ENCODE measurements at places on chromosomes 16 and 17.

GRCh38 chr17:10251212-10251948 is 53.0 kb upstream of the GAS7 start:
- no peak for DNase-seq

DNA sequence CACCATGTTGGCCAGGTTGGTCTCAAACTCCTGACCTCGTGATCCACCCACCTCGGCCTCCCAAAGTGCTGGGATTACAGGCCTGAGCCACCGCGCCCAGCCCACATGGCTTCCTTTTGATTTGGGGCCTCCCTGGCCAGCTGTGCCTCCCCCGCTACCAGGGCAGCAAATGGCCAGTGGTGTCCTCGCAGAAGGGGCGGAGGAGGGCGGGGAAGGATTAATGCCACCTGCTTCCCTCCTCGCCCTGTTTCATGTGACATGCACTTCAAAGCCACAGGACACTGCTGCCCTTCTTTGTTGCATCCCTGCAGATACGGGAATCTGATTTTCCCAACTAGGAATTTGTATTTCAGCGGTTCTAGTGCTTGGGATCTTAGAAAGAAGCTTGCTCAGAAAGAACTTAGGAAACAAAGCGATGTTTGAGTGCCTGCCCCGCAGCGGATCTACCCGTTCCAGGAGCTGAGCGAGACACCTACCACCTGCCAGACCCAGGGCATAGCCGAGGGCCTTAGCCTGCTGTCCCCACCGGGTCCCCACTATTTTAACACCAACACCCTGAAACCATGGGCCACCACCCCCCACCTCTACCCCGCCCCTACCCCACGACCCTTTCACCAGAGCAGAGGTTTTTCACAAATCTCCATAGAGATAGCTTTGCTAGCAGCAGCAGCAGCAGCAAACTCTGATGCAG is 37.7 kb upstream of the CCDC182 start:
- no peak for DNase-seq

DNA sequence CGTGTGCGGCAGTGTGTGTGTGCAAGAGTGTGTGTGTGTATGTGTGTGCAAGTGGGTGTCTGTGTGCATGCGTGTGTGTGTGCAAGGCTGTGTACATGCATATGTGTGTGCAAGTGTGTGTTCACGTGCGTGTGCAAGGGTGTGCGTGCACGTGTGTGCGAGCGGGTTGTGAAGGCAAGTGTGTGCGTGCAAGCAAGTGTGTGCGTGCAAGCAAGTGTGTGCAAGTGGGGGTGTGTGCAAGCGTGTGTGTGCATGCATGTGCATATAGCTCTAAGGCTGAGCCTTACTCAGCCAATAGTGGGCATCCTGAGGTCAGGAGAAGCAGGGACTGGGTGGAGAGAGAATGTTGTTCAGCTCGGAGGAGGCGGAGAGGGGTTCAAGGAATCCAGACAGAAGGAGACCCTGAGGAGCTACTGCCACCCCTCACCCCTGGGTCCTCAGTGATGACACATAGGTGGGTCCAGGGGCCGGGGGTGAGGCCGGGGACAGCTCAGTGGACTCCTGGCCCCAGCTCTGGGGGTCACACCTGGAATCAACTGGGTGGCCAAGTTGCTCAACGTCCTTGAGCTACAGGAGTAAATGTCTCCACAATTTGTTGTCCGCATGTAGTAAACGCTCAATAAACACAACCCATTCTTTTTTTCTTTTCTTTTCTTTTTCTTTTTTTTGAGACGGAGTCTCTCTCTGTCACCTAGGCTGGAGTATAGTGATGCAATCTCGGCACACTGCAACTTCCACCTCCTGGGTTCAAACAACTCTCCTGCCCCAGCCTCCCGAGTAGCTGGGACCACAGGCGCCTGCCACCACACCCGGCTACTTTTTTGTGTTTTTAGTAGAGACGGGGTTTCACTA is 1.8 kb downstream of the PRR29 start:
- DNase-seq, result no peak

DNA sequence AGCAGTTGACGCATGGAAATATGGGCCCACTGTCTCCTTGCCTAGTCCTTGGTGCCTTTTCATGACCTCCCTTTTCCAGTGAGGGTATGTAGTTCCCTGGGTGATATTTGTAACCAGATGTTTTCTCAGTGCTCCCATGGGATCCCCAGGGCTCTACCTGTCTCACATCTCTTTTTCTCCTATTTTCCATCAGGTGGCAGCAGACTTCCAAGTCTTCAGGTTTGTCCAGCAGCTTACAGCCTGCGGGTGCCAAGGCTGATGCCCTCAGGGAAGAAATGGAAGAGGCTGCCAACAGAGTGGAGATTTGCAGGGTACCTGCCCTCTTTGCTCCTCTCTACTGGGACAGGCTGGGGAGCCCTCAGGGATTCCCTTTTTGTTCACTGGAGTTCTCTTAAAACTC is 89.1 kb downstream of the ELAC2 start:
- DNase-seq, result no peak

DNA sequence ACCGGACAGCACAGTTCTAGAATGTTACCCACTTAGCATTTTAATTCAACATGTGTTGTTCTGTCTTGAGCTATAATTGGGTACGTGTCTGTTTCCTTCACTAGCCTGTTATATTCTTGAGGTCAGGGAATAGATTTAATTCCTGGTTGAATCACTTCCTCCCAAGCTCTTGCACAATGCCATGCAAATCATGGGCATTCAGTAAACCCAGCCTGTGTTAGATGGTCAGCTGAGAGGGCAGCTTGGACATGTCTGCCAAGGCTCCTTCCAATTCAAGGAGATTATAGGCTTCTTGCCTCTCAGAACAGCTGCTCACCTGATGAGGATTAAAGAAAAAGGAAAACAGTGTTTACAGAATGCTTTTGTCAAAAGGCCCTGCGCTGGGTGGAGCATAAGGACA is 12.6 kb downstream of the C1QTNF1 start:
- no peak for DNase-seq

- no peak for DNase-seq
Measured at GRCh38 chr17:49450735-49451134, 36.1 kb upstream of the PHB1 start.

DNA sequence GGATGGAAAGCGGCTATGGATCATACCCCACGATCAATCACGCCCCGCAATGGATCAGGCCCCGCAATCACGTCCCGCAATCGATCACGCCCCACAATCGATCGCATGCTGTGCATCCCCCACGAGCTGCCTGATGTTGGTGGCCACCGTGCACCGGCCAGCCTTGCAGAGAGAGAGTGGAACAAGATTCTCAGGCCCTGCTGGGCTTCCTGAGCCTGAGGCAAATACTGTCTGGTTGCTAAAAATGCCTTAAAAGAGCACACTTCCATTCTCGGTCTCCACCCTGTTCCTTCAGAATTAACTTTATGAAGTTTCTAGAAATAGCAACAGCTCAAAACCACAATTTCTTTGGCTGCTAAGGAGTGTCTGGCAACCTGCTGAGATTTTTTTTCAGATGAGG is 81.5 kb downstream of the VPS53 start:
- no peak for DNase-seq

DNA sequence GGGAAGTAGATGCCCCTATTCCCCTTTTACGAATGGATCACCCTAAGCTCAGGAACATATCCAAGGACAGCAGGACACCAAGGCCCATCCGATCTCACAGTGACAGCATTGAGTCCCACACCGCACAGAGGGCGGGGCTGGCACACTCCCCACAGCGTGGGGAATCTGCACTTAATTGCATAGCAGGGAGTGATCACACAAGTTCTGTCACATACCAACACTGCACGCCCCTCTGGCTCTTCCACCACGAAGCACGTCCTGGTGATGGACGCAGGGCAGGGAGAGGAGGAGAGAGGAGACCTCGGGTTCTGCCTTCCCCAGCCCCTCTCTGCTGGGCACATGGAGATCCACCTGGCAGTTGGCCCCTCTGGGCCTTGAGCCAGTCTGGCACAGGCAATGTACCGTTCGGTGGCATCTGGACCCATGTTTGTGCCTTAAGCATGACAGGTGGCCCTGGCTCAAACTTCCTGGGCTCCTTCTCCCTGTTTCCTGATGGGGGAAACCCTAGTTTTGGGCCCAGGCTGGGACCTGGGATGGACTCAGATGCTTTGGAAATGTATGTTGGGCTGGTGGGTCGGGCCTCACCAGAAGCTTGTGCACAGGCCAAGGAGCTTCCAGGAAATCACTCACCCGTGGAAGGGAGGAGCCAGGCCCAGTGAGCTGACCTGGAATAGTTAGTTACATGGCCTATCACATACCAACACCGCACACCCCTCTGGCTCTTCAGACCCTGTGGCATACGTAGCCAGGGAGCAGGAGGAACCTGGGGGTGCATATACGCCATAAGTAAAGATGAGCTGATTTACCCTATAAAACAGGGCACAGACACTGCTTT is 35.1 kb upstream of the CREBBP start:
- no peak for DNase-seq

DNA sequence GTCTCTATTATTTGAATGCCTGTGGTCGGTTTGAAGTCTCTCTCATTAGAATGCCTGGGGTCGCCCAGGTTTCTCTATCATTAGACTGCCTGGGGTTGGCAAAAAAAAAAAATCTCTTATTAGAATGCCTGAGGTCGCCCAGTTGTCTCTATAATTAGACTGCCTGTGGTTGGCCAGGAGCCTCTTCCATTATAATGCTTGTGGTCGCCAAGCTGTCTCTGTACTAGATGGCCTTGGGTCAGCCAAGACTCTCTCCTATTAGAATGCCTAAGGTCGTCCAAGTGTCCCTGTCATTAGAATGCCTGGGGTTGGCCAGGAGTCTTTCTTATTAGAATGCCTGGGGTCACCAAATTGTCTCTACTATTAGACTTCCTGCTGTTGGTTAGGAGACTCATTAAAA is 2228.4 kb downstream of the TP53TG3F start:
- no peak for DNase-seq

- DNase-seq, result no peak
Measured at GRCh38 chr16:9511389-9511788, 419.9 kb downstream of the HAPSTR1 start.

- no peak for DNase-seq
Measured at GRCh38 chr16:74926805-74927204, 58.1 kb downstream of the WDR59 start.

- DNase-seq, result no peak
Measured at GRCh38 chr16:12728469-12728868, 75.2 kb downstream of the CPPED1 start.

DNA sequence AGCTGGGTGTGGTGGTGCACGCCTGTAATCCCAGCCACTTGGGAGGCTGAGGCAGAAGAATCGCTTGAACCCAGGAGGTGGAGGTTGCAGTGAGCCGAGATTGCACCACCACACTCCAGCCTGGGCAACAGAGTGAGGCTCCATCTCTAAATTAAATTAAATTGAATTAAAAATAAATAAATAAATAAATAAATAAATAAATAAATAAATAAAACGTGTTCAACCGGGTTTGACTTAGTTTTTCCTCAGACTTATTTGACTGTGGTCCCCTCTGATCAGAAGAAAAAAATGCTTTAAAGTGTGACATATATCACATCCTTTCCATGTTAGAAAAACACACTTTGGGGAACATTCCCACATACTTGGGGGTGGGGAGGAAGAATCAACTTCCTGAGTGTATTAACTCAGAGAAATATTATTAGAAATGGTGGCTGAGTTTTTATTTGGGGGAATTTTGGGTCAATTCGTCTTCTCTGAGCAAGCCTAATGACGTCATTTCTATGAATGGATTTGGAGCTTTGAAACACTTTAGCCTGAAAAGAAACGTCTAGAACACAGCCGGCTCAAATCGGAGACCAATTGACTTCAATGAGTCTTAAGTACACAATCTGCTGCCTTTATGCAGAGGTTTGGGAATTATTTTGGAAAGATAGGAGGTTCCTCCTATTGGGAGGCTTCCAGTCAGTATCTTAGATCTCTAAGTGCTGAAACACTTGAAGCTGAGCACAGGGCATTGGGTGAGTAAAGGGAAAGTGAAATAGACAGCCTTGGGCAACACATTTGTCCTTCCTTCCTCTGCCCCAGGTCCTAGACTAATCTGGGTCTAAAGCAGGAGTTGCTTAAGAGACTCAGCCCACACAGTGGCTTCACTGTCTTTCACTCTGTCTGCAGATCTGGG is 132.6 kb downstream of the PITPNC1 start:
- DNase-seq, result no peak

DNA sequence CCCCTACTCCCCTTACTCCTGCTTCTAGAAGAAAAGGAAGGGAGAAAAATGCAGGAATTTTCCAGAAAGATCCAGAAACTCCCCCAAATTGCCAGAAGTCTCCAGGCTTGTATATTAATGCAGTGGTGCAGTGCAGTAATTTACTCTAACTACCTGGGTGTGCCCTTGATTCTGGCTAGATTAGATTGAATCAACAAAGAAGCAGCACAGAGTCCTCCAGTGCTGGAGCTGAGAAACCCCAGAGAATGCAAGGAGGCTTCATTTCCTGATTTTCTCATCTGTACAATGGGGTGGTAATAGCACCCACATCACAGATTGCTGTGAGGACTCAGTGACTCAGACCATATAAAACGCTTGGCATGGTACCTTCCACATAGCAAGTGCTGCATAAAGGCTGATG is 247.3 kb upstream of the RPL38 start:
- DNase-seq, result no peak

DNA sequence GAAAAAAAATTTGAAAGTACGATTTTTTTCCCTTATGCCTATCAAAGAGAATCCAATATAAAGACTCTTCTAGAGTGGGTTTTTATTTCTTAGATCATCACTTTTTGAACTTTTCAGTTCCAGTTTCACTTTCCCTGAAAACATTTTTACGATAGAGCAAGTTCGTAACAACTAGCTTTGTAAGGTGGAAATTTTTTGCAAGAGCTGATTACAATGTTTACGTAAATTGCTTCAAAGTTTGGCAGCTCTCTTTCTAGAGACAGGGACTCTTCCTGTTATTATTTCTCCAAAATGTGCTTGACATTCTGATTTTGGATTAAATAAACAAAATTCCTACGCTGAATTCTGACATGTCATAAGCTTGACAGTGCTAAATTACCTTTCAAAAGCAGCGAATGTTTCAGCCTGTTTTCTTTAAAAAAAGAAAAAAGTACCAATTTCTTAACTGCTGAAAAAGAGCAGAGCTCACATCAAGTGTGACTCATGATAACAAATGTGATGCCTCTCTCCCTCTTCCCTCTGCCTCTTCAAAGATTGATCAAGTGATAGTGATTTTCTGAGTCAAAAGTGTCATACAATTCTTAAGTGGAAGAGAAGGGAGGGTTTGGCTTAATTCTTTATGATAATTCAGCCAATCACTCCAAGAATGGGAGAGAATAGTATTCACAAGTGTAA is 175.2 kb downstream of the KCNJ2 start:
- DNase-seq, result no peak
